CD14-positive monocyte (primary cell): ENCODE measurements at places on chromosomes 1 and 21.

- DNase-seq = no peak
These were observed 12.2 kb upstream of the PADI6 start for GRCh38 chr1:17359808-17360207.

- no peak for DNase-seq
These were observed 50.8 kb upstream of the POU3F1 start for GRCh38 chr1:38097284-38097898.

DNA sequence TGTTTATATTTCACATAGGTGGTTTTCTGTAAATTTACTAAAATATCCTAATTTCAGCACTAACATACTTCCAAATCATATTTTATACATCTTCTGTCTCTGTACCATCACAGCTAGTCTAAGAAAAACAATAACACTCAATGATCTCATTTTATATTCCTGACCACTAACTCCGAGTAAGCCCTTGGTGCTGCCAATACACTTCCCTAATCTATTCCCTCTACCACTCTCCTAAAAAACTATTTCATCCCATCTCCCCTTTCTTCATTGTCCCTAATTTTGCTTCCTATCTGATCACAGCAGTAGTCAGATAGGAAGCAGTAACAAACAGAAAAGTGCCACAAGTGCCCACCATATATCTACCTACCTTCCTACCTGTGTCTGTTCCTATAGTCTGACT lies 36.2 kb downstream of the ASH1L start:
- DNase-seq = no peak

DNA sequence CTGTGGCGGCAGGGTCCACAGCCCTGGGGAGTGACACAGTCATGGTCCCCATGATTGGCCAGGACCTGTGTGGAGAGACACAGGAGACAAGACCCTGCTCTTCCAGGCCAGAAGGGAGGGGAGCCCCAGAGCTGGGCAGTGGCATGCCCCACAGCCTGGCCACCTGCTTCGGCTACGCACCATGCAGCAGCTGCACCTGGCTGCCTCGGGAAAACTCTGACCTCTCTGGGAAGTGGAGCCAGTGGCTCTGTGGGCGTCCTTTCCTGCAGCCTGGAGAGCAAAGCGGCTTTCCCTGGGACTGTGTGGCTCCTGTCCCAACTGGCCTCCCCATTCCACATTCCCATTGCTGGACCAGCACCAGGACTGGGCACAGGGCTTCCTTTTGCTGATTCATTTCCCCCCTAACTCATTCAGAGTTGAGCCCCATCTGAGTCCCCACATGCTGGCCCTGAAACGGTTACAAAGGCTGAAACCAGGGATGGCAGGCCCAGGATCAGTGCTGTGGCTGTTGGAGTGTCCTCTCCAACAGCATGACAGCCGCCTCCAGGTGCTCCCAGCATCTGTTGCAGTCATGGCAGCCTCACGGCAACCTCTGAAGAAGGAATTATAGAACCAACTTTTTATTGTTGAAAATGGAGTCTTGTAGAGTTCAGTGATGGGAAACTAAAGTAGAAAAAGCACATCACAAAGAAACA lies 15.0 kb downstream of the OXCT2 start:
- no peak for DNase-seq

- no peak for DNase-seq
These were observed 137.1 kb upstream of the USP24 start for GRCh38 chr1:55352080-55352810.

DNA sequence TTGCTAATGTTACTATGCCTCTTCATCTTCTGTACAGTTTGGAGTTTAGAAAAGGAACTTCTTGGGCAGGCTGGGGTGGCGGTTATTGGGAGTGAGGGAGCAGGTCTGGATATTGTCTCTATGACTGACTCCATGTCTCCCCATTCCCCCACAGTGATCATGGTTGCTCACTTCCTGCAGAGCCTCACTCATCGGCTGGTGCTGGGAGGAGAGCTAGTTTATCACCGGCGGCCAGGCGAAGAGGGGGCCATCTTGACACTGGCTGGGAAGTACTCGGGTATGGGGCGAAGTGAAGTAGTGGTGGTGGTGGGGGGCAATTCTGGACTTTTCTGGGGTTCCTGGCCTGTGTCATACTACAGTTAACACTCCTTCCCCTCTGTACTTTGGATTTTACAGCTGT lies 2.2 kb downstream of the TOMM40L start:
- DNase-seq = no peak
